Mucosa of descending colon (tissue), 3 donors: ENCODE measurements at places on chromosomes 11 and 22. TPM values are rescaled to one million over a fixed set of nuclear protein-coding genes. Genes with fewer than 3 reads are reported as not detected.
A peak's percentile ranks its signal among the peaks of the same experiment; 100 is the strongest.

Gene SMIM35
- not detected for total RNA-seq

Gene RIMBP3B
- total RNA-seq: not detected

DNA sequence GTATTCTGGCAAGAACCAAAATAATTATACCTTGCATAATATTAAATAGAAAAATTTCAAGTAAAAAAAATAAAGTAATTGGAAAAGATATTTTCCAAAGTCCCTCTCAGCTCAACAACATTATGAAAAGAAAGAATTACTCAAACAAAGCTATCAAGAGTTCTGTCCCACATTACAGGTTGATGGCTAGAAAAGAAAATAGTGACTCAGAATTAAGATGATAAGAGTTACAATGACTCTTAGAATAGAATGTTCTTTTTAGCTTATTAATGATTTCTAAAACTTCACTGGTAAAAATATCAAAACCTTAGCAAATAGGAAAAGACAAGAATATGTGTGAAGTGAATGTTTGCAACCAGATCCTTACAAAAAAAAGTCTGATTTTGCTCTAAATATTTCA is 312.5 kb upstream of the PDGFD start:
- DNase-seq: no peak

- DNase-seq: no peak
These were observed 31.3 kb downstream of the TMEM123 start for GRCh38 chr11:102421261-102421660.

DNA sequence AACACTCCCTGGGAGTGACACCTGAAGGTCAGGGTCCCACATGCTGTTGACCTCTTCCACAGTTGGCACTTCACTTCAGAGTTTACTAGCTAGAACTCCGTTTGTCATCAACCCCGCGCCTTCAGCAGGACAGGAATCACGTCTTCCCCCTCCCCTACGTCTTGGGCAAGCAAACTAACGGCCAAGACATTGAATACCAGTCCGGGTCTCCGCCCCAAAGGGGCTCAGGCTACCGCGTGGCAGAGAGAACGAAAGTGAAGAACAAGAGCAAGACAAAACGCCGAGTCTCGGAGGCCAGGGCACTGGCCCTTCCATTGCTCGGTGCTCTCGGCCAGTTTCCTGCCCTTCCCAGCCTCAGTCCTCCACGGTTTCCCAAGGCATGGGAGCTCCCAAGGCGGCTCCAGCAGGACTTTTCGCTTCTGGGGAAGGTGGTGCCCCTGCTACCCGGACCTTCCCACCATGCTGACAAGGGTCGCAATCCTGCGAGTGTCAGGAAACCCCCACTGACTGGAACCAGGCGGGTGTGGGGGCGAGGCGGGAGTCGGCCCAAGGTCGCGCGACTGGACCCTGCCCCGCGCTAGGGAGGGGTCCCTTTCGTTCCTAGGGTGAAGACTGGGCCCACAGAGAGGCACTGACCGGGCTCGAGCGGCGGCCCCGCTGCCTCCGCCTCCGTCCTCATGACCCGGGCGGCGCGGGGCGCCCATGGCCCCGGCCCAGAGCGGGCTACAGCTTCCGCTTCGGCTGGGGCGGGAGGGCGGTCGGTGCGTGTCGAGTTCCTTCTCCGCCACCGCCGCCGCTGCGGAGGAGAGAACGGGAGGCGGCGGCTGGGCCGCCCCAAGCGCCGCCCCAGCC is at the start of gene GUCD1:
GUCD1 (minus strand) TSS at position 826 of the 852 bp plus-strand sequence; CDS start at position 679, 147 bp downstream.
- DNase-seq: peak; percentile 65

DNA sequence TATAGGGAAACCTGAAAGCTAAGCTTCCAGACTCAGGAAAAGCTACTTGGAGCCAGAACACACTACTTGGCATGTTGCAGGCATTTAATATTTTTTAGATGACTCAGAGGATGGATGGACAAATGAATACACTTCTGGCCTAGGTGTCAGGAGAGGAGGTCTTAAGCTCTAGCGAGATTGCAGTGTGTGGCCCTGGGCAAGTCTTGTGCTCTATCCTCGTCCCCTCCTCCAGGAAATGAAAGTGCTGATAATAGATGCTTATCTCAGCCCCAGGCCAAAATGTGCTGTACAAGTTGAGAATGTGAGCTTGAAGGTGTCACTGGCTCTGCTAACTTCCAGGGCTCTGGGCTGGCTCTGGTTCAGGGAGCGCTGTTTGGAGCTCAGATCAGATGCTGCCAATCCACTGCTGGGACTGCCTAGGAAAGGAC is 136.3 kb downstream of the PKNOX2 start:
- DNase-seq: no peak

DNA sequence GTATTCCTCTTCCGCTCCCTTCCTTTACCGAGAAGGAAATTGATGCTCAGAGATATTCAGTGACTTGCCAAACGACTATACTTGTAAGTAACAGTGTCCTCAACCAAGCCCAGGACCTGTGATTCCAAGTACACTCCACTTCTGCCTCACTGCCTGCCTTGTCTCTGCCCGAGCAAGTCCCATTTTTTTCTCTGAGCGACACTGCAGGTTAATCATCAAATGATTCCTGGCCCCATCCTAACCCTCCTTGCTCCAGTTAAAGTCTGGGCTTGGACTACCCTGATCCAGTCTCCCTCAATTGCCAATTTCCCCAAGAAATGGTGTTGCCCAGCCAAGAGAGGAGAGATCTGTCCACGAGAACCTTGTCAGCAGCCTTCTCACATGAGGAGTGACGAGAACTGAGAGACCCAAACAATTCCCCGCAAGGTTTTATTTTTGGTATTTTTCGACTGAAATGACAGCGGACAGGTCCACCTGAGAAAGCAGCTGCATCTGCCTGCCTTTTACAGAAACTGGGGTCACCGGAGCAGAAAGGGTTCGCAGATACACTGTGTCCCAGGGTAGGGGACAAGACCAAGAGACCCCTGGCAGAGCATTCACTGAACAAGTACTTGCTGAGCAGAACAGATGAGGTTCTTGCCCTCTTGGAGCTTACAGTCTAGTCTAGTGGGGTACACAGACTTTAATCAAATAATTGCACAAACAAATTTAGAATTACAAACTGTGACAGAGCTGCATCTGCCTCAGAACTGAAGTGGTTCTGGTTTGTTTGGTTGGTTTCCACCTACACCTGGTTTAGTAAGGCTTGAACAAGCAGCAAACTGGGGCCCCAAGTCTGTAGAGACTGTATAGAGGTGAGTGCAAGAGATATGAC is 11.4 kb downstream of the POU2AF1 start:
- DNase-seq: no peak

DNA sequence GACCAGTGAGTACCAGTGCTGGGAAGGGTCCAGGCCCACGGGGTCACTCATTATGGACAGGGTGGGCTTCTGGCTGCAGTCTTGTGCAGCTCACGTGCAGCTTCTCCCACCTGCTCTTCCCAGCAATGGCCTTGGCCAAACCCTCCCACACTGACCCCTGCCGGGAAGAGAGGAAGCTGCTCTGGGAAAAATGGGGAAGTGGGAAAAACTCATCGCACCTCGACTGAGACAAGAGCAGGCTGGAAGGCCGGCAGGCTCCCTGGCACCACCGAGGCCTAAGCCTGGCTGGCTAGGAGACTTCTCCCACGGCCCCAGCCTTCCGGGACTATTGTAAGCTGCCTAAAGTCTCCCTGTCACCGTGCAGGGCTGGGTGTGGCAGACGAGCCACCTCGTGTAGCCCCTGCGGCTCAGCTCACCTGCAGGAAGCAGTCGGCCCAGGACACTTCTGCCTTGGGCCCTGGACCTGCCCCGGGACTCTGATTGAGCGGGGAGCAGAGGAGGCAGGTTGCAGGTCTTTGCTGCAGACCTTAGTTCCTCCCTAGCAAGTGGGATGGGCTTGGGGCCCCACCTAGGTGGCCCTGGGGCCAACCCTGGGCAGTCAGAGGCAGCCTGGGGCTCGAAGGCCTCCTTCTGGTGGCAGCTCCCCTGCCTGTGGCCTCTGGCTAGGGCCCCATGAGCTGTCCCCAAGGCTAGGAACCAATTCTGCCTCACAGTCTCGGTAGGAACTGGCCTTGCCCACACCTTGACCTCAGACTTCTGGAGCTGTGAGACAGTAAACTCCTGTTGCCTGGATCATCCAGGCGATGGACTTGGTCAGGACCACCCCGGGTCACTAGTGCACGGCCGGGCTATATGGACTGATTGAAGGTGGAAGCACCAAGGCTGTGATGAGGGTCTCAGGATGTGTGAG is 23.1 kb downstream of the MRGPRG start:
- no peak for DNase-seq

DNA sequence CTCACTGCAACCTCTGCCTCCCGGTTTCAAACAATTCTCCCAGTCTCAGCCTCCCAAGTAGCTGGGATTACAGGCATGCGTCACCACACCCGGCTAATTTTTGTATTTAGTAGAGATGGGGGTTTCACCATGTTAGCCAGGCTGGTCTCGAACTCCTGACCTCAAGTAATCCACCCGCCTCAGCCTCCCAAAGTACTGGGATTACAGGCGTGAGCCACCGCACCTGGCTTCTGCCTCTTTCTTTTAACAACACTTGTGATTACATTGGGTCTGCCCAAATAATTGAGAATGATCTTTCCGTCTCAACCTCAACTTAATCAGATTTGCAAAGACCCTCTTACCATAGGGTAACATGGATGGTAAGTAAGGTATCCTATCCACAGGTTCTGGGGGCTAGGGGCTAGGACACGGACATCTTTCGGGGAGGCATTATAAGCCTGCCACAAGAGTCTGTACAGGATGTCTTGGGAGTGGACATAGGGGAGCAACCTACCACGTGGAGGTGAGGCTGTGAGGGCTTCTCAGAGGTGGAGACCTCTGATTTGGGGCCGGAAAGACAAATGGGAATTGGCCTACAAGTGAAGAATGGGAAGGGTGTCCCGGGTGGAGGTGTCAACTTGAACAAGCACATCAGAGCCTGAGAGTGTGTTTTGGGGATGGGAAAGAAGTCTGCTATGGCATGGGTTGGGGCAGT is 2.7 kb upstream of the CBX6 start:
- no peak for DNase-seq

GRCh38 chr11:72581067-72581466 is 93.2 kb downstream of the PDE2A start:
- no peak for DNase-seq

GRCh38 chr11:10002221-10002620 is 291.8 kb downstream of the SBF2 start:
- no peak for DNase-seq

DNA sequence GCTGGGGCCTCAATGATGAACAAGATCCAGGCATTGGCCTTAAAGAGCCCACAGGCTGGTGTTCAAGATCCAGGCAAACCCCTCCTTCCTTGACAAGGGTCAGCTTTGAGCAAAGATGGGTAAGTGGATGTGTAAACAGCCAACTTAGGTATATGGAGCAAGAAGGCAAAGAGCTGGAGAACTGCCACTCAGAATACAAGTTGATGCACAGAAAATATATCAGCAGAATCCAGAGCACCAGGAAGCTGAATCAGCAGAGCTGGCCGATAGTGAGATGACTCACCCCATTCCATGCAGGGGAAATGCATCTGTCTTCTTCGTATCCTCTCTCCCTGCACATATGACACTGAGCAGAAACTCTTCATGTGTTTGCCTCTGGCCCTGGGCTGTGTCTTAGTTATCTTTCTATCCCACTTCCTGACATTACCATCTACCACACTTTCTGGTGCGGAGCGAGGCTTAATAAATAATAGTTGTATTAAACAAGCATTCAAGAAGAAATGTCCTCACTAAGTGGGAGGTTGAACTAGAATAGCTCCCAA is 57.8 kb downstream of the ENDOD1 start:
- DNase-seq: no peak

DNA sequence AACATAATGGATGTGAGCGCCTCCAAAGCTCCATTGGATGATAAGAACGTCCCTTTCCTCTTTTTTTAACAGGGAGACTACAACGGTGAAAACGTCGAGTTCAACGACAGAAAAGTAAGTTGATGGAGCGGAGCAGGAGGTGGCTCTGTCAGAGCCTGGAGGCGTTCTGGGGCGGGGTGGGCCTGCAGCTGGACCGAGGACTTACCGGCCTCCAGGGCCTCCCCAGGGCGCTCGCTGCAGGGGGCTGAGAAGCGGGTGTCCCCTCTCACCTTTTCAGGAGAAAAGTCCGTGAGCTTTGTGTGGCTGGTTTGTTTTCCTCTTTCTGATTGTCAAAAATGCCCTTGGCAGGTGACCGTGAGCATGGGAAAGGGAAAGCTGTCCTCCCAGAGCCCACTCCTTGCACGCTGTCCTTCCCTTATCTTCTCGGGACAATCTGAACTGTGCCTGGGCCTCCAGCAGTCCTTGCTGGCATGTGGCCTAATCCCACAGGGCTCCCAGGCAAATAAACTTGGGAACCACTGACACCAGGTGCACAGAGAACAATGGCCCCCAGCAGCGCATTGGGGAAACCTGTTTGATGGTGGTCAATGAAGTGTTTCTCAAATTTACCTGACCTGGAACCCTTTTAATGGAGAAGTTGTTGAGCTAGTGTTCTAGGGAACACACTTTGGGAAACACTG is 38.4 kb downstream of the ANO1 start:
- no peak for DNase-seq

GRCh38 chr11:125069008-125069407 is 5.9 kb downstream of the SLC37A2 start:
- no peak for DNase-seq

DNA sequence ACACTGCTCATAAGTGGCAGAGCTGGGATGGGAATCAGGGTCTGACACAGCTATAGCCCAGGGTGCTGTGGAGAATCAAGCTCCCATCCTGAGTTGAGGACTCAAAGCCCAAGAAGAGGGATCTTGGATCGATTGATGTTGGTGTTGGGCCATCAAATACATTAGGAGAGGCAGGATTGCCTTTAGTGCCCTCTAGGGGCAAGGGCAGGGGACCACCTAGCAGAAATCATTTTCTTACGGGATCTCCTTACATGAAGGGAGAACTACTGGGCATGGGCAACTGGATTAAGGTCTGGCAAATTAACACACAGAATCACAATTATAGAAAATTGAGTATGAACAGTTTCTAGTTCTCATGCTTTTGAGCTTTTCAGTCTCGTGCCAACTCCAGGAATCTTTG is 24.9 kb upstream of the EMSY start:
- DNase-seq: no peak

GRCh38 chr22:24006207-24006913 is 1.1 kb upstream of the GSTT4 start:
- DNase-seq: no peak

DNA sequence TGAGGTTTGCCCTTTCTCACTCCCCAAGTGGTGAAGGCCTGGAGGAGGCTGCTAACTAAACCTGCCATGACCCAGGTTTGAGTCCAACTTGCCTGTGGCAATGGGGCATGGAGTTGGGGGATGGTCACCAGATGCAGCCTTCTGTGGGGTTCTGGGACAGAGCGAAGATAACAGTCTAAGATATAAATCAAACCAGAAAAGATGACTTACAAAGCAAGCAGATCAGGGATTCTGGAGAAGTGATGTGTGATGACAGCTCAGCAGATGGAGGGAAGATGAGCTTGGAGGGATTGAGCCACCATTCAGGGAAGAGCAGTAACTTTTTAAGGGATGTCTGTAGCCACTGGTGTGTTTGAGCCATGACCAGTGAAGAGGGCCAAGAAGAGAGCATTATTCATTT is 63.6 kb downstream of the MTNR1B start:
- DNase-seq: no peak
